ENCODE measurements at places on chromosomes 2 and 18.
A peak's percentile ranks its signal among the peaks of the same experiment; 100 is the strongest.

DNA sequence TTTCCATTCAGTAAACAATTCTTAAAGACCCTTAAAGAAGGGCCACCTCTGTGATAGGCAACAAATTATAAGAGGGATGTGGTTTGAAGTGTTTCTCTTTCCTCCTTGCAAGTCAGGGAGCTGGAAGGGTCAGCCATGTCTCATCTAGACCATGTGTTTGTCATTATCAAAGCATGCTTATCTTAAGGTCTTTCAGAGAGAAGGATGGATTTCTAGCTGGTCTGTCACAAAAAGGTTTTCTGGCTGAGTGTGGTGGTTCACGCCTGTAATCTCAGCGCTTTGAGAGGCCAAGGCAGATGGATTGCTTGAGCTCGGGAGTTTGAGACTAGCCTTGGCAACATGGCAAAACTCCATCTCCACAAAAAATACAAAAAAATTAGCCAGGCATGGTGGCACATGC, 59.2 kb upstream of the PEX13 start:
- no peaks in the 10 kb centered on the region for H3K27me3 ChIP-seq
- no peak overlapping the region for H3K4me3 ChIP-seq
- no peaks in the 10 kb centered on the region for H3K36me3 ChIP-seq
- H3K4me1 ChIP-seq = peaks cover 22% of the 10 kb centered on the region
- peak overlapping the region; percentile 76 for H3K27ac ChIP-seq

DNA sequence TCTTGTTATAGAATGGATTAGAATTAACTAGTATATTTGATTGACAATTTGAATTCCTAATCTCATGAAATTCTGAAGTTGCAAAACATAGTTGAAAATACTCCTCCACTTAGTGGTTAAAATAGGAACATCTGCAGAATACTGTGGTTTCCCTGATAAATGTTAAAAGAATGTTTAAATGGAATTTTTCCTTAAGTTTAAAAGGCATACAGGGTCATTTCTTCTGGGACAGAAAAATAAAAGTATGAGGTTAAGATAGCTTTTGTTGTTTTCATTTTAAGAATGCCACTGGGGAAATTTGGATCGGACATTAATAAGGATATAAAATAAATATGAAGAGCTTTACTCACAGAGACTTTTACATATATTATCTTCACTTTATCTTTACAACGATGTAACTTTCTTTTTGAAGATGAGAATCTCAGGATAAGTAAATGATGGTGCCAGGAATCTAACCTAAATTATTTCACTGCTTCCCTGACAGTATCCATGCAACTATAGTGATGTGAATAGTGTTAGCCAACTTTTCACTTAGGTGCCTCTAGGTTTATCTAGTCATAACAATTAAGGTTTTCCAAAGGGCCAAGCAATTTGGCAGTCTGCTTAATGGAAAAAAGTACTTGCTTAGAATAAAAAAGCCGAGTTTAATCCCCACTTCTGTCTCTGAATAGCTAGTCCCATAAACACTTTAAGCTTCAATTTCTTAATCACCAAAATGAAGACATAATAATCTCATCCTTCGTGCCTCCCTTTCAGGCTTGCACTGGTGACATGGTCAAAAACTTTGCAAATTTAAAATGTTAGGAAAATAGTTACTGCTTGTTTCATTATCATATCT, 151.8 kb upstream of the STK17B start:
- H3K4me3 ChIP-seq = peak overlapping the region; percentile 4
- peak; percentile 80 for DNase-seq
- peaks cover 32% of the 10 kb centered on the region for H3K4me1 ChIP-seq
- H3K27me3 ChIP-seq = no peaks in the 10 kb centered on the region

DNA sequence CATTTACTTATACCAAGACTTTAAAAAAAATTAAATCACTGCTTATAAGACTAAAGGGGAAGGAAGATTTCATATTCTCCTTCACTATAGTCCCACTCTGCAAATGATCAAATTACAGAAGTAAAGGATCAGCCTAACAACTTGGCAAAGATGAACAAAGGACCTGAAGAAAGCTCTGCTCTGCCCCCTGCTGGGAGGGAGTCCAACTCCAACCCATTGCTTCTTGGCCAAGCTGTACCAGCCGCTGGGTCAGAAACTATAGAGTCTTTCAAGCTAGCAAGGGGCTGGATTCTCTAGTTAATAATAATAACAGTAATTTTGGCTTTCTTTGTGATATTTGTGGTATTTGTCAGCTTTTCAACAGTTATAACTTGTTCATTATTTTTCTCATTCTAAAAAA, 927.0 kb upstream of the CRIM1 start:
- no peaks in the 10 kb centered on the region for H3K27me3 ChIP-seq
- no peak overlapping the region for H3K27ac ChIP-seq
- no peaks in the 10 kb centered on the region for H3K4me1 ChIP-seq
- H3K4me3 ChIP-seq = no peak overlapping the region

DNA sequence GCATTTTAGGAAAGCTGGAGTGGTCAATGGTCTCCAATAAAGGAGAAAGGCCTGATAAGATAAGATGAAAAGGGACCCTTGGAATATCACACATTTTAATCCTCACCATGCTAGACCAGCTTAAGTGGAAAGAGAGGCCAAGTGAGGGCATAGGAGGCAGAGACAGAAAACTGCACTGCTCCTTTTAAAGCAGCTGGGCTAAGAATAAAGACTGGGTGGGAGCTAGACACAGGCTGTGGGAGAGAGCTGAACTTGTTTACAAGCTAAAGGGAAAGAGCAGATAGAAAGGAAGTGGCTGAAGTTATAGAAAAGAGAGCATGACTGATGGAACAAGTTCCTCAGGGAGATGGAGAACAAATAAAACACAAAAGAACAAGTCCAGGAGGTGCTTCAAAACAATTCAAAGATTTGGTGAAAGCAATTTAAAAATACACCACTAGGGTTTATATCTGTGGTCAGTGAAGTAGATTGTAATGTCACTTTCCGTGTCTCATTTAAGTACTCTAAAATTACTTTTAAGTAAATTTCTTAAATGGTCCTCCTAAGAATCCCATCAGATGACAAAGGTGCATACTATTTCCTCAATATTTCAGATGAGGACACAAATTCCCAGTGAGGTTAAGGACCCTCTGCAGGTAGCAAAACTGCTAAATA, 7.5 kb downstream of the COL5A2 start:
- DNase-seq = no peak
- no peaks in the 10 kb centered on the region for H3K27me3 ChIP-seq

GRCh38 chr2:64972426-64972825, 16.8 kb upstream of the SLC1A4 start:
- no peak overlapping the region for H3K27ac ChIP-seq
- peaks cover 28% of the 10 kb centered on the region for H3K4me1 ChIP-seq
- no peak for DNase-seq
- H3K36me3 ChIP-seq = no peaks in the 10 kb centered on the region

GRCh38 chr2:16653799-16654198, 11.8 kb downstream of the CYRIA start:
- no peak for DNase-seq
- H3K4me3 ChIP-seq = no peak overlapping the region
- H3K27me3 ChIP-seq = no peaks in the 10 kb centered on the region
- H3K4me1 ChIP-seq = peaks cover 28% of the 10 kb centered on the region
- no peaks in the 10 kb centered on the region for H3K36me3 ChIP-seq

- DNase-seq = peak; percentile 79
- no peaks in the 10 kb centered on the region for H3K27me3 ChIP-seq
- H3K4me3 ChIP-seq = peak overlapping the region; percentile 93
- H3K27ac ChIP-seq = peak overlapping the region; percentile 64
Measured at GRCh38 chr18:50879302-50880118, 592 bp downstream of the ME2 start.

GRCh38 chr2:185952100-185952499, 213.5 kb downstream of the FSIP2 start:
- no peaks in the 10 kb centered on the region for H3K36me3 ChIP-seq
- no peaks in the 10 kb centered on the region for H3K27me3 ChIP-seq
- H3K27ac ChIP-seq = no peak overlapping the region
- no peak overlapping the region for H3K4me3 ChIP-seq
- no peak for DNase-seq

- H3K4me1 ChIP-seq = no peaks in the 10 kb centered on the region
- no peak overlapping the region for H3K4me3 ChIP-seq
- no peak overlapping the region for H3K27ac ChIP-seq
- H3K27me3 ChIP-seq = no peaks in the 10 kb centered on the region
Measured at GRCh38 chr2:211181626-211182025, 625.2 kb downstream of the CPS1 start.

Data from osteoblast (primary cell).